DND-41 (cell line): ENCODE measurements at places on chromosomes 13 and 19.

DNA sequence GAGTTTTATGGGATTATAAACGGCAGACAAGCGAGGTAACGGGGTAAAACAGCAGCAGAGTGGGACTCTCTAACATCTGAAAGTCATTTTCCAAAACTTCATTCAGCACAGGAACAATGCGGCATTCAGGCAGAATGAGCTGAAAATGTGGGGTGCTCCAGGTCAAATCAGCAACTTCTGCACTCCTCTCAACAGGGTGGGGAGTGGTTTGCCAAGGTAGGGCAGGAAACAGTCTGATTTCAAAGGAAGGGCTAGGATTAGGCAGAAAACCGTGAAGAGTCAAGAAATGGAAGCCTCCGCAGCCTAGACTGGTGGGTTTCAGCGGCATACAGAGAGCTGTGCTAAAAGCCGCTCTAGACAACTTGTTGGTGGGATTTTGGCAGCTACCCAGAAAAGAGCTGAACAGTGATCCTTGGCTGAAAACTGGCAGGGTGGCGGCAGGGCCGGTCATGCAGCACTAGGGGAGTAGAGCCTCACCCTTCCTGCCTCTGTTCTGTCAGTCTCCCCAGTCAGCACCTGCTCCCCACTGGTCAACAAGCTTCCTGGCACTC is 154.2 kb upstream of the KLF12 start:
- H3K4me1 ChIP-seq = peaks cover 29% of the 10 kb centered on the region
- peak; percentile 59 for DNase-seq
- peak overlapping the region; percentile 56 for H3K27ac ChIP-seq
- H3K4me3 ChIP-seq = peak overlapping the region; percentile 12; the same call in 1 of the 2 replicates
- H3K27me3 ChIP-seq = no peaks in the 10 kb centered on the region

- H3K27me3 ChIP-seq = no peaks in the 10 kb centered on the region
- H3K36me3 ChIP-seq = peaks cover 51% of the 10 kb centered on the region
- no peak for DNase-seq
- H3K4me3 ChIP-seq = no peak overlapping the region
Observed at GRCh38 chr19:48632692-48633147, 4.5 kb downstream of the DBP start.

- no peak overlapping the region for H3K27ac ChIP-seq
- H3K4me3 ChIP-seq = no peak overlapping the region
- peaks cover 9% of the 10 kb centered on the region for H3K4me1 ChIP-seq
- no peak for DNase-seq
Observed at GRCh38 chr19:42030645-42031440, 36.8 kb upstream of the ATP1A3 start.

DNA sequence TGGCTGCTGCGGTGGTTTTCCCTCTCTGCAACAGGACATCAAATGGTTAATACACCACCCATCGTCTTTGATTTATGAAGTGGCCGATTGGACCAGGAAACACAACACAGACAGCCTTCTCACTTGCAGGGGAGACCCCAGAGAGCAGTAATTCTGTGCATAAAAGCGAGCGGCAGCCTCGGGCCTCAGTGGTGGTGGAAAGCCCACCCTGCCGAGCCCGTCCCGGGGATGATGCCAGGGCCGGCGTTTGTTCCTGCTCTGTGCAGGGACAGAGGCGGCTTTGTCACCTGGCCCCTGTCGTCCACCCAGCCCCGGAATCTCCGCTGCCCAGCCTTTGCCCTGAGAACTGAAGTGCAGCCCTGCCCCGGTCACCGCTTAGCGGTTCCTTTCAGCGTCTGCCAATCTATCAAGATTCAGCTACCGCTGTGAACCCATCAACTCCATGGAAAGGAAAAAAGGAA is 184.4 kb downstream of the TSHZ3 start:
- DNase-seq = no peak
- H3K4me1 ChIP-seq = no peaks in the 10 kb centered on the region
- no peak overlapping the region for H3K4me3 ChIP-seq
- no peaks in the 10 kb centered on the region for H3K36me3 ChIP-seq
- peaks cover under 1% of the 10 kb centered on the region for H3K27me3 ChIP-seq
- no peak overlapping the region for H3K27ac ChIP-seq

GRCh38 chr13:100528820-100529219 is 59.8 kb downstream of the GGACT start:
- no peak for DNase-seq
- no peaks in the 10 kb centered on the region for H3K4me1 ChIP-seq
- no peaks in the 10 kb centered on the region; the same call in 1 of the 2 replicates for H3K36me3 ChIP-seq
- no peak overlapping the region for H3K4me3 ChIP-seq
- no peak overlapping the region for H3K27ac ChIP-seq

DNA sequence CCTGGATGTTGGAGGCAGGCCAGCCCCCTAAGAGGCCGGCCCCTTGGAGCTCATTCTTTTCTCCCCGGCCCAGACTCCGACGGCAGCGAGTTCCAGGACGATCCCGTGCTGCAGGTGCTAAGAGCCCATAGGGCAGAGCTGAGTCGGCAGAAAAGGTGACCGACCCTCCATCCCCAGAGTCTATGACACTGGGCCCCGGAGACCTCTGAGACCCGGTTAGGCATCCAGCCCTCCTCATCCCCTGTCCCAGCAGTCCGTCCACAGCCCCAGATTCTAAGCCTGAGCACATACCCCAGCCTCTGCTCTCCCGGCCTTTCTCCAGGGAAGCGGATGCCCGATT is 7.3 kb upstream of the ARHGAP33 start:
- H3K27ac ChIP-seq = no peak overlapping the region
- no peaks in the 10 kb centered on the region for H3K4me1 ChIP-seq
- H3K36me3 ChIP-seq = peaks cover 51% of the 10 kb centered on the region
- no peak overlapping the region for H3K4me3 ChIP-seq
- DNase-seq = no peak
